Foreskin fibroblast (primary cell): ENCODE measurements at places on chromosomes 4 and X.

GRCh38 chr4:16843831-16844508, 54.5 kb downstream of the LDB2 start:
- DNase-seq, result peak; percentile 47

DNA sequence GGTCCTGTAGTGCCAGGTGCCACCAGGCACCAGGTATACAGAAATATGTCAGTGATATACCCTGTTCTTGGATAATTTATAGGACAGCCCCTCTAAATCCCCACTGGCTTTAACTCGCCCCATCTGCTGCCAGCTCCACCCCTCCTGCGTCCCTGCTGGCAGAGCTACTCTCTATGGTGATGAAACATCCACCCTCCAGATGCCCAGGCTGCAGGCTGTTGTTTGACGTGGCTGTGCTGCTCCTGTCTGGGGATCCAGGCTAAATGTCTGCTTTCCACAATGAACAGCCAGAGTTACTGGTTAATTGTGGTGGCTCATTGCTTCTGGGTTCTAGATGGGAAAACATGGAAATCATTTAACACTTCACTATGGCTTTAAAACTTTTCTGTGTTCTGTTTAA, 12.9 kb downstream of the NHSL2 start:
- DNase-seq, result no peak

DNA sequence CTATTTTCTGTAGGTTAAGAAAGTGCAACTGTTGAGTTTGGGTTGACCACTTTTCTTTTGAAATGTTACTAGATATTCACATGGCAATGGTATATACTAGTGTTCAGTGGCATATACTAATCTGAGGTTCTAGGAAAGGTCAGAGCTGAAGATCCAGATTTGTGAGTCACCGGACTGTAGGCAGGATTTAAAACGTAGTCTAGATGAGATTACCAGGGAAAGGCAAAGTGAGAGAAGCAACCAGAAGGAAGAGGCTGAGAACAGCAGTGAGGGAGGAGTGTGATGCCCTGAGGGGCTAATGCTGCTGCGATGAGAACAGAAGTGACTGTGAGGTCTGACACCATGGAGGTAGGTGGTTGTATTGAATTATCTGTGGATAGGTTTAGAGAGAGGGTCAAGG, 9.7 kb upstream of the PLA2G12A start:
- DNase-seq, result peak; percentile 26

- peak; percentile 41 for DNase-seq
These were observed 97.9 kb upstream of the DDIT4L start for GRCh38 chr4:100288161-100288560.

DNA sequence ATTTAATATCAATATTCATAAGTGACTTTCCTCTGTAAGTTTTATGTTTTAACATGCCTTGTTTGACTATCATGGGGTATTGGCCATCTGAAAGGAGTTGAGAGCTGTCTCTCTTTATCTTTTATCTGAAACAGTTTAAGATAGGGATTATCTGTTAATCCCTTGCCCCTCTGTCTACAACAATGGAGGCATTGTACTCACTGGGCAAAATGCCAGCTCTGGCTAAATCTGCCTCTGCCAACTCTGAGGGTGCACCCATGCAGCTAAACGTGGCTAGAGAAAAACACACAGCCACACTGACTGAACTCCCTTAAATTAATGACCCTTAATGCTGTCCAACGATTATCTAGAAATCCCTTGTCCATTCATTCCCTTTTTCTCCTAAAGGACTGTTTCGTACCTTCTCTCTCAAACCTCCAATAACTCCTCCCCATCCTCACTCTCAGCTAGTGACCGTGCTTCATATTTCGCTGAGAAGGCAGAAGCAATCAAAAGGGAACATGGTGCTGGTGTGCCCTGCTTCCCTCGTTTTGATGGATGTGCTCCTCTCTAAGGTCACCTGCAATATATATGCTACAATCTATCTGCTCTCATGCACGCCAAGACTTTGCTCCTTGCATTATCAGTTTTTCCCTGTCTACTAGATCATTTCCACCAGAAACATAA, 10.3 kb downstream of the PHKA2 start:
- DNase-seq, result no peak
